ENCODE measurements at places on chromosomes 2 and 18.

- no peak for DNase-seq
These were observed 1161.9 kb upstream of the NRXN1 start for GRCh38 chr2:52193804-52194203.

- no peak for DNase-seq
These were observed 375.2 kb upstream of the SPHKAP start for GRCh38 chr2:228556717-228557116.

DNA sequence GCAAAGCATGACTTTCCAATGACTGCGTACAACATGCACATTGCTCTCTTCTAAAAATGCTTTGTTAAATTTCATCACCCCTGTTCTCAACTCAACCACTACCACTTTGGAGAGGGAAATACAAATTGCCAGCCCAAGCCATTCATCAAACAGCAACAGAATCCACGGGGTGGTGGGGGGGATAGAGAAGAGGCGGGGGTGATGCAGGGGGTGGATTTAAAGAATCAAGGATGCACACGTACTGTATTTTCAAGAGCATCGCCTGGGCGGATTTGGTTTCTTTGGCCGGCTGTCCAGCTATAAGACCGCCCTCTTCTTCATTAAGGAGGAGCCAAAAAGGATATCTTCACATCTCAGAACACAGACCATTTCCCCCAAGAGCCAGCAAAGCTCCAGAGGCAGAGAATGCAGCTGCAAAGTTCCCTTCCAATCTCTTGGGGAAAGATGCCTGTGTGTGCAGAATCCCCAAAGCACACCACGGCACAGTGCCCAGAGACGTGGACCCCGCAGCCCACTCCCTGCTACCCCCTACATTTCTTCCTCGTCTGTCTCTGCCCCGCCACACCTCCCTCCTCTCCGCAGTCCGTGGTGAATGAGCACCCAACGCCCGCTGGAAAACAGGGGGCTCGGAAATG is 977 bp downstream of the SLC8A1 start:
- DNase-seq, result no peak

GRCh38 chr2:170155022-170155722 is 22.8 kb upstream of the MYO3B start:
- DNase-seq, result no peak

DNA sequence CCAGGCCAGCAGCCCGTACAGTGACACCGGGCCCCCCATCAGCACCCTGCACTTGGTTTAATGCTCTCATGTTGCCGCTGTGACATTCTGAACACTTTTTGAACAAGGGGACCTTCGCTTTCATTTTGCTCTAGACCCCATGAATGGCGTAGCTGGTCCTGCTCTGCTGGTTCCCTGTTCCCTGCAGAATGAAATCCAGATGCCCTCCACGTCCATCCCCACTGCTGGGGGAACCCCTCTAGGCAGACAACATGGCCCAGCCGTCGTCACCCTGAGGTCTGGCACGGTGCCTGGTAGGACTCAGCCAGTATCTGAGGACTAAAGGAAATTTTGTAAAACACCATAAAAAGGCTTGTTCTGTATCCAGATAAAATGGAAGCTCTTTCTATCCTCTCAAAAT is 128.6 kb downstream of the KCTD1 start:
- DNase-seq, result no peak

- DNase-seq, result no peak
These were observed 64.8 kb downstream of the NPPC start for GRCh38 chr2:231861288-231861931.

GRCh38 chr2:100422320-100423055 is 5.0 kb upstream of the CHST10 start:
- no peak for DNase-seq

DNA sequence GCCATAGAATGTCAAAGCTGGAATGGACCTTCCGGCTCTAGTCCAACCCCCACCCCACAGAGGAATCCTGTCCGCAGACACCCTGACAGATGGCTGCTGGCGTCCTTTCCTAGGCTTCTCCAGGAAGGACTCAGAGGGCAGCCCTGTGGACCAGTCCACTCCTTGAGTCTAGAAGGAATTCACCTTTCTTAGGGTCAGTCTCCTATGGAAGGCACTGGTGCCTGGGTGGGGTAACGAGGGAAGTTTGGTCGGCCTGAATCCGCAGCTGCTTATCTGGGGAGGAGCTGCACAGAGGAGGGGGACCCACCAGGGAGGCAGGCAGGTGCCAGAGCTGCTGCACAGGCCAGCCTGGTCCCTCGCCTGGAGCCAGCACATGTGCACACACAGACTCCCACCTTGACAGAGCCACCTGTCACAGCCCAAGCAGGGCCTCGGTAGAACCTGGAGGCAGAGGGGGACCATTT is 2.5 kb downstream of the DNMT3A start:
- no peak for DNase-seq

GRCh38 chr2:43100883-43101662 is 125.3 kb downstream of the ZFP36L2 start:
- DNase-seq, result no peak

DNA sequence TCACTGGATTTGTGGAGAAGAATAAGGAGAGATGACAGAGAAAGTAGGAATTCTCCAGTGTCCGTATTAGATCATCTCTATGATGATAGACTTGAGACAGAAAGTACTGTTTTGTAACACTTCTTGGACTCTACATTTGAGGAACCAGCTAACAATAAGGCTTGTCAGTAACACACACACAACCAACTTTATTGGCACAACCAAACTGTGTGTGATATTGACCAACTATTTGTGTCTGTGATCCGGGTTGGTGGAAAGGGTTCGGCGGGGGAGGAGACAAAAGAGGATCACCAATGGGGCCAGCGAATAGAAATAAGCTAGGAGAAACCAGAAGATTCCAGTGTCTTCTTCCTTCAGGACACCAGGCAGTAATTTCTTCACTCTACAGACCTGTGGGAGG is 79.8 kb downstream of the MARCHF4 start:
- no peak for DNase-seq

DNA sequence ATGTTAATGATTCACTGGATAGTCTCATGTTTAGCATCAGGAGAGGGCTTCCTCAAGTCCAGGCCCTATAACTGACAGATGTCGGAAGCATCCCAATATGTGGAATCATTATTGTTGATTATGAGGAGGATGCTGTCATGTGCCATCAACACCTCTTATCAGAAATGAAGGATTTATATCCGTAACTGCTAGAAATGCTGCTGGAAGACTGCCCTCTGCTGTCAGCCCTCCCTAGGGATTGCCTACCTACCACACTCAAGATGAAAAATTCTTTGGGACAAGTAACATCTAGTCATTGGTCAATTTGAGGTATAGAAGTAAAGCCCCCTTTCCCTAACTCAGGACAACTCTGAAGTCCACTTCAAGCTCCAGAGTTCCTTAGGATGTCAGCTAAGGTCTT is 1166.5 kb upstream of the NXPH2 start:
- DNase-seq, result no peak

DNA sequence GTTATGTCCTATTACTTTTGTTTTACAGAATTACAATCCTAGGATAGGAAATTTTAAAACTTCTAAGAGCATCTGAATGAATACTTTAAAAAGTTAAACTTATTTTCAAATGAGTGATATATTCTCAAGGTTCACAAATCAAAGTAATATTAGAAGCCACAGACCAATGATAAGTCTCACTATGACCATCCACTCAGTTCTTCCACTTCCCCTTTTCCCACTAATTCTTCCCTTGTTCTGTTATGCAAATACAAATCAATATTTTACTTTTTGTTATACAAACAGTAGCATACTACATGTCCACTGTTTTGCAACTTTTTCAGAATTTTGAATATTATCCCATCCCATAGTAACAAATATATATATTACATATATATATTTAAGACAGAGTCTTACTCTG is 20.2 kb downstream of the USP37 start:
- DNase-seq, result no peak

DNA sequence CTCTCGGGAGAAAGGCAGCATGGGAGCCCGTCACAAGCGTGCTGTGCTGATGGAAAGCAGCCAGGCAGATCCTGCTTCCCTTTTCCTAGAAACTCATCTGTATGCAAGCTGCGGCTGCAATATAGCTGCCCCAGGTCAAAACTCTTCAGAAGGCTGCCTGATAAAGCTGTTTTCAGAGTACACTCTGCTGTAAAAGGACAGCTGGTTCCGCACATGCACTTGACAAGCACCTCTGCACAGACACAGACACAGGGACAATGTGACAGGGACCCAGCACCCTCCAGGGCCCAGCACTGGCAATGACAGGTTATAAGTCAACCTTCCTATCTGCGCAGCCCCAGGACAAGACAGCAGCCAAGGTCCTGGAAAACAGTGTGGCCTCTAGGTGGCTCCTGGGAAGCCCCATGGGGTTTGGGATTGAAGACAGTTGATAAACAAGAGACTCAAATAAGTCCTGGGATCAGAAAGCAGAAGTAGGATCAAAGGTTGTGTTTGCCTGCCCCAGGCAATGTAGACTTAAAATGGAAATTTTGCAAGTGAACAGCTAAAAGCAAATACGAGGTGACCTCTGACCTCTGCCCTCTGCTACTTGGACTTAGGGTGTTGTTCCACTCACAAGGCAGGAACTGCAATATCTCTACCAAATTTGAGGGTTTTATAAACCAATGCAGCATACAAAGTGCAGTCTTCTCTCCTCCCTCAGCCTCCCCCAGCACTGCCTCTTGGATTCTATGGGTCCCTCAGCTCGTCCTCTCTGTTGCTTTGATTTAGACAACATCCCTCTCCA is 16.9 kb downstream of the SLC66A2 start:
- DNase-seq, result no peak

DNA sequence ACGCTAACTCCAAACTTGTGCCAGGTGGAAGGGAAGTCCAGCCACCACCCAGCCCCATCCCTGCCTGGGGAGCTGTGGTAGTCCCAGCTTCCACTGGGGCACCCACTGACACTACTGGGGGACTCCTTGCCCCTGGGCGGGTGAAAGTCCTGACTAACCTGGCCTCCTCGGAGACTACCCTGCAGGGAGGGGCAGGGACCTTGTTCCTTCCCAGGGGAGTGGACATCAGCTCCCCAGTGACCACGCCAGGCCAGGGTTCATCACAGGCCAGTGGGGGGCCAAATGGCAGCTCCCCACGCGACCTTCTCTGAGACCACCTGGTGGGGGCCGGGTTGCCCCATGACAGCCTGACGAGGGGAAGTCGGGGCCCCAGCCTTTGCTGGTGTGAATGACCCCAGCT is 420.0 kb upstream of the SALL3 start:
- no peak for DNase-seq

GRCh38 chr18:64332835-64333234 is 183.9 kb upstream of the LINC00305 start:
- no peak for DNase-seq

DNA sequence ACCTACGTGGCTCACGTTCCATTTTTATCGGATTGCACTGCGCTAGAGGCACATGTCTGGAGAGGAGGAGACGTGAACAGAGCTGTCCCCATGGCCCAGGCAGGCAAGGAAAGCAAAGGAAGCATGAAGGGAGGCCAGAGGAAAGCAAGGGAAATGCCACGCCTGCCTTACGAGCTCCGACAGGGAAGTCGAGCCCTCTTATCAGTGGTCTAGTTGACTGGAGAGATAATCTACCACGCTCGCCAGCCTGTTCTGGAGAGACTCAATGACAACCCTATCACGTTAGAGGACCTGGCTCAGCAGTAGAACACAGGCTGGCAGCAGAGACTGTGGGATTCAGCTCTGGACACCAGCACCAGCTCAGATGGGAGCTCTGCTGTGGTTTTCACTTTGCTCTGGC is 202.6 kb upstream of the ID2 start:
- no peak for DNase-seq

- no peak for DNase-seq
These were observed 57.8 kb upstream of the TXNDC2 start for GRCh38 chr18:9827793-9828505.

DNA sequence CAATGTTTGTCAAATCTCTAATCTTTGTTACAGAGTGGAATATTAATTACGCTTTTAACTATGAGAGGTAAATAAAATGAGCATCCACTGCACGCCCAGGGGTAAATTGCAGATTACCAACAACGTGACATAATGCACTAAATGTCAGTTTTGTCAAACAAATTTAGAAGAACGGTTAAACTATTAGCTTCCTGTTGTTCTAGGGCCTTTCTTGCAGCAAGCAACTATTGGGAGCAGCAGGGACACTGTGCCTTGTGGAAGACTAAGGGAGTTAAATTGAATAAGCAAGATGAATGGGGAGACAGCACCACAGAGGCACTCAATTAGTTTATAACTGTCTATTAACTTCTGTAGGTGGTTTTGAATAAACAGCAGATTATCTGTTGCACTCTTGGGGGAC is 391.0 kb upstream of the RAB12 start:
- DNase-seq, result no peak

DNA sequence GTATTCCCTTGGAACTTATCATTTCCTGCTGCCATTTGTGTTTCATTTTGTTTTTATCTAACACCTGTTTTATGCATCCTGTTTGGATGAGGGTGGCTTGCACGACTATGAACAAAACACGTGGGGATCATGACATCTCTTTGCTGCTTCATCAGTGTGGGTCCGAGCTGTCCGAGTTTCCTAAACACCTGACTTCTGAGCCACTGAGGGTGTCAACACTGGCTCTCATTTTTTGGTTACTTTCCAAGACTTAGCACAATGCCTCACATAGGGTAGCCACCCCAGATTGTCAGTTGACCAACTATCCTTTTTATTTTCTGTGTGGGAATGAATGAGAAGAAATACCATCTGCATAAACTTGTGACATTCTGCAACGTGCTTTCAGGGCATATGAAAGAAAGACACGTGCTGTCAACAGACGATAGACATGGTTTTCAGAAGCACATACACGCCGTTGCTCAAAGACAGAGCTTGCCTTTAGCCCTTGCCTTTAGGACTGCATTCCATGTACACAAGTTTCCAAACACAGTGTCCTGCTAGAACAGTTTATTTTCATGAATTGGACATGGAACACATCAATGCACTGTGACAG is 166.7 kb downstream of the MYT1L start:
- DNase-seq, result no peak

DNA sequence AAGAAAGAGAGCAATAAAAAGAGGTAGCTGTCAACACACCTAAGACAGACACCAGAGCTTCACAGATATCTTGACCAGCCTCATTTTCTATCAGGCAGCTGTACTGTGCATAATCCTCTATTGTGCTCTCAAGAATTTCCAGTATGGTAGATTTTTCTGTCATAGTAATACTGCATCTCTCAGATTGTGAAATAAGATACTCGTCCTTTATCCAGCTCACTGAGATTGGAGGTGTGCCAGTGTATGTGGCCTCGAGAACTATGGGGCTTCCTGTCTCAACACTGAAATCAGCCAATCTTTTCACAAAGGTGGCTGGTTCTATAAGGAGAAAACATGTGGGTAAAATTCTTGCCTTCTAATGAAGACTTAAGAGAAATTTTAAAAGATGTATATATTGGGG is 88.9 kb downstream of the TTN start:
- no peak for DNase-seq

- DNase-seq, result no peak
These were observed 459.5 kb downstream of the ARHGAP15 start for GRCh38 chr2:143588746-143589145.

DNA sequence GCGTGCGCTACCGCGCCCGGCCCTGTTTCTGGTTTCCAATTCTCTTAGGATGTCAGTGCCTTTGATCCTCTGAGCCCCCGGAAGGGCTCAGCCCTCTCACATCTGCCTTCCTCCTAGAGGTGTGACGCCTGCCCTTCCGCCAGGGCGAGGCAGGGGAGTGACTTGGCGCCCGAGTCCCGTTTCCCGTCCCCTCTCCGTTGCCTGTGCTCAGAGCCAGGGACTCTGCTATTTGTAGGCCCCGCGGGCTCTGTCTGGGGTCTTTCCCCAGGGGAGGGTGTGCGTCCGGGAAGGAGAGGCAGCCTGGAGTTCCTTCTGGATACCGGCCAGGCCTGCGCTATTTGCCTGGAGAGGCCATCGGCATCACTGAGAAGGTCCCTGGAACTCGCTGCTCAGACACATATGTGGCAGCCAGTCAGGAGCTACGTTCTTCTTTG is 103.7 kb upstream of the TAF1B start:
- no peak for DNase-seq

Measured in cortex of kidney (tissue), 1 donor.